Vagina (tissue), 2 donors: ENCODE measurements at places on chromosomes 2 and 18. TPM values are rescaled to one million over a fixed set of nuclear protein-coding genes. Genes with fewer than 3 reads are reported as not detected.

CRYGC gene
- total RNA-seq = not detected

GPR45 gene
- not detected for total RNA-seq

COL5A2 gene
- total RNA-seq = 33.1 TPM

REL gene
- total RNA-seq = 29.0 TPM

DNA sequence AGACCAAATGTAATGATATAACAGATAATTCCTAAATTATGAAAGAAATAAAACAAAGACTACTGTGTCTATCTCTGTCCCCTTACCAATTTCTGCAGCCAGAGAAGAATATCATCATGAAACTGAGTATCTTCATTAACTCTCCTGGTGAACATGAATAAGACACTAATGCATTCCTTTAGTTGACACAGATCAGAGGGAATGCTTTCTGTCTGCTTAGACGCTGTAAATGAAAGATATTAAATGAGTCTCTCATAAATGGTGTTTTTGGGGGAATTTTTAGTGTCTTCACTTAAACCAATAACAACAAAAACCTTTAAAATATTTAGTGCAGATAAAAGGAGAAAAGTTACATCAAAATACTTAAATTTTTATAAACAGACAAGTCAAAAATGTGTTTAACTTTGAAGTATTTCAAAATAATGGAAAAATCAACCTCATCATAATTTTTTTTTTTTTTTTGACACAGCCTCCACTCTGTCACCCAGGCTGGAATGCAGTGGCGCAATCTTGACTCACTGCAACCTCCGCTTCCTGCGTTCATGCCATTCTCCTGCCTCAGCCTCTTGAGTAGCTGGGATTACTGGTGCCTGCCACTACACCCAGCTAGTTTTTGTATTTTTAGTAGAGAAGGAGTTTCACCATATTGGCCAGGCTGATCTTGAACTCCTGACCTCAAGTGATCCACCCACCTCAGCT is 16.0 kb downstream of the EPG5 start:
- no peak overlapping the region for H3K27ac ChIP-seq
- no peaks in the 10 kb centered on the region for H3K27me3 ChIP-seq
- no peak overlapping the region for H3K4me3 ChIP-seq
- no peaks in the 10 kb centered on the region for H3K4me1 ChIP-seq

GRCh38 chr2:8540552-8541055 is 141.3 kb upstream of the ID2 start:
- no peaks in the 10 kb centered on the region for H3K27me3 ChIP-seq
- H3K36me3 ChIP-seq = no peaks in the 10 kb centered on the region
- no peak for DNase-seq
- peaks cover 69% of the 10 kb centered on the region for H3K4me1 ChIP-seq
- no peak overlapping the region for H3K4me3 ChIP-seq
